Left ventricle myocardium inferior (tissue), 1 donor: ENCODE measurements at places on chromosomes 2 and 18.

GRCh38 chr18:73688161-73688560, 459.5 kb downstream of the FBXO15 start:
- no peak for DNase-seq

DNA sequence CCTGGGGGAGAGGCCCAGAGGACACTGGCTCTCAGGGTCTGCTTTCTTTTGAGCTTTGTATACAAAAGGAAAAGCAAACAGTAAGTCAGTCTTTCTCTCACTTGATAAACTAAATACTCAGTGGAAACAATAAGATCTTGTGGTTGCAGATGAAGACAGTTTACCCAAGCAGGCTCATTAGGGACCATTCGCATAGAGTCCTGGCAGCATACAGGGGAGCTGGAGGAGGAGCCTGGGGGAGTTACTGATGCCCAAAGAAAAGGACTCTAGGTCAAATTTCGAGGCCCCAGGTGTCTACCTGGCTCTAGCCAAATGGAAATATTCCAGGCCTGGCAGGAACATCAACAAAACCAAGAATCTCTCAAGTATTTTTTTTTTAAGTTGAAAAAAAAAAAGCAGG, 225.3 kb downstream of the CNTNAP5 start:
- no peak for DNase-seq

DNA sequence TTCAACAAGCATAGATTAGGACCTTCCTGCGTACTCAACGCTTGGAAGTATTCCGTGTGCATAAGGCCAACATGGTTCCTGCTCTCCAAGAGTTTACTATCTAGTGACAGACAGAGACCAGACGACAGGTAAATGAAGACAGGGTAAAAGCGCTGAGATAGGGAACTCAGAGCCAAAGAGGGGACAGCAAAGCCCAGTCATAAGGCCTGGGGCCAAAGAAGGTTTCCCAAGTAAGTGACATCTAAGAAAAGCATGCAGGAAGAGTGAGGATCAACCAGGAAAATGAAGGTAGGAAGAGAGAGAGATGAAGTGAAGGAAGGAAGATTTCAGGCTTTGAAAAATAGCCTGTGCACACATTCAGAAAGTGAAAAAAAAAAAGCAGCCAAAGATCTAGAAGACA, 76.9 kb upstream of the CDH20 start:
- DNase-seq: no peak

GRCh38 chr18:74126684-74127655, 20.7 kb downstream of the FBXO15 start:
- no peak for DNase-seq

DNA sequence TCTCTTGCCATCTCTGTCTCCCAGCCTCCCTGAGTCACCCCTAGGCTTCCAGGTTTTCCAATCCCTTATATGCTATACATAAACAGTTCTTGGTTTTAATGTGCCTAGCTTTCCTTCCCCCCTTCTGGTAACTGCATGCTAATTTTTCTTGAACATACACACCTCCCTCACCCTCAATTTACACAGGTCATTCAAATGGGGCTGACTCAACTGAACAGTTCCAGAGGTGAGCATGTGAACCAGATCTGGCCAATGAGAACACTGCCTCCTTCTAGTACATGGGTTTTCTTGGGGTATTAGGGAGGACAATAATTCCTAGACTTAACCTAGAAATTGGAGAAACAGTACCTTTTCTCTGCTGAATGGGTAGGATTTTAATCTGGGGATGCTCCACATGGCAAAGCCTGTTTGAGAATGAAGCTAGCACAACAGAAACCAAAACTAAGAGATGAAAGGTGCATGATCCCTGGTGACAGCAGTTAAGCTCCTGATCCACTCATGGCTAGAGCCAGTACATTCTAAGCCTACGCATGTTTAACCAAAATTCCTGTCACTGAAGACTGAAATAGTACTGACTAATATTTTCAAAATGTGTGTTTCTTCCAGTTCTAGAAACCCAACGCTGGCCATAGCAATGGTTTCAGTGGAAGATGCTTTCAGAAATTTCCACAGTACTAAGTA, 11.8 kb downstream of the SLC25A12 start:
- DNase-seq: no peak

- DNase-seq: no peak
Measured at GRCh38 chr2:128714285-128714684, 395.6 kb upstream of the HS6ST1 start.

DNA sequence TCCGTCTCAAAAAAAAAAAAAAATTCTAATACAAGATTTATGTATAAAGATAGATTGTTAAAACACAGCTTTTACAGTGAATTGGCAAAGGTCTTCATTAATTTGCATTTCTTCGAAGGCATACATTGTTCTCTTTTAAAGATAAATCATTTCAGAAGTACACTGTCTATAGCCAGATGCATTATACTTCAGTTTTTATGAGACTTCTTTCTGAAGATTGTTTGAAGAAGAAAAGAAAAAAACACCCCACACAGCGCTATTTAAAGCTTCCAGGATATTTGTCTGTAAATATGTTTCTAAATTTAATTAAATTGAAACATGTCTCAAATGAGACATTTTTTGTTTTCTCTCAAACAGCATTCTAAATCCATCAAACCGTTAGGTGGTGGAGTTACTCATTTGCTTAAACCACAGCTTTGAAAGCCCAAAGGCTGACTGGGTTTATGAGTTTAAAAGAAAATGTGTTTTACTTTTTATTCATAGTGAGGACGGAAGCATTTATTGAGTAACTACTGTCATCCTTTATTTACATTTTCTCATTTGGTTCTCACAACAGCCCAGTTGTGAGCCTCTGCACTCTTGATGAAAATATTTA, 42.4 kb upstream of the C1GALT1C1L start:
- no peak for DNase-seq

GRCh38 chr2:19854596-19855541, 46.9 kb downstream of the TTC32 start:
- no peak for DNase-seq

DNA sequence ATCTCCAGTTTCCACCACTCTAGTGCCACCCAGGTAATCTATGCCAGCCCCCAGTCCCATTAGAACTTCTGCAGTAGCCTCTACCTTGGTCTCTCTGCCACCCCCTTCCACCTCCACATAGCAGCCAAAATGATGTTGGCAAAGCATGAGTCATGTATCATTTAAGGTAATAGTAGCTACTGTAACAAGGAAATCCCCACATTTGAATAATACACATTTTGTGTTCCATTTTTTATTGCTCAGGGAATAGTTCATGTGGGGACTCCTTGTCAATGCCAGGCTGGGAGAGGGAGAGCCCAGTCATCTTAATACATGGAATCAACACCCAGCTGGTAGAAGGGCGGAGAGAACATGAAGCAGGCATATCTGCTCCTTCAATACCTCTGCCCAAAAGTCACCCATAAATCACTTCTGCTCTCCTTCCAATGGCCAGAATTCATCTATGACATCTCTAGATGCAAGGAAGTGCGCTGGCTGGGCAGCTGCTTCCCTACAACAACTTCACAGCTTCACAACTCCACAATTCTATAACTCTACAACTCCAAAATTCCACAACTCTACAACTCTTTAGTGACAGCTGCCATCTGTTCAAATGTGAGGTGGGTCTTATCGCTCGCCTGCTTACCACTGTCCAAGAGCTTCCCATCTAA, 70.6 kb upstream of the GLS start:
- DNase-seq: no peak
